T-helper 9 cell (primary cell): ENCODE measurements at places on chromosomes 13 and 19.

DNA sequence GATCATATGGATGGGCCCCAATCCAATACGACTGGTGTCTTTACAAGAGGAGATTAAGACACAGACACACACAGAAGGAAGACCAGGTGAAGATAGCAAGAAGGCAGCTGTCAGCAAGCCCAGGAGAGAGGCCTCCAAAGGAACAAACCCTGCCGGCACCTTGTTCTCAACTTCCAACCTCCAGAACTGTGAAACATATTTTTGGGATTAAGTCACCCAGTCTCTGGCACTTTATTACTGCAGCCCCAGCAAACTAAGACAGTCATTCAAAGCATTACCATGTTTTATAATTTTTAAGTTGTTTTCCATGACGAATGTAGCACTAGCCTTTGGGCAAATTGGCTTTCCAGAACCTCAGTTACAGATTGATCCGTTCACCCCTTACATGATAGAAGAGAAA lies 11.3 kb downstream of the STARD13 start:
- DNase-seq = no peak

- no peak for DNase-seq
Observed at GRCh38 chr13:53901593-53901992, 873.0 kb downstream of the OLFM4 start.

- DNase-seq = no peak
Observed at GRCh38 chr19:8491574-8491973, 10.9 kb downstream of the PRAM1 start.

- no peak for DNase-seq
Observed at GRCh38 chr19:5116292-5116691, 147.4 kb downstream of the KDM4B start.

- no peak for DNase-seq
Observed at GRCh38 chr19:892243-892893, 619 bp downstream of the MED16 start.

- no peak for DNase-seq
Observed at GRCh38 chr19:33261511-33262189, 36.0 kb upstream of the SLC7A10 start.
